ENCODE measurements at places on chromosomes 7 and 10. TPM values are rescaled to one million over a fixed set of nuclear protein-coding genes. Genes with fewer than 3 reads are reported as not detected.
A peak's percentile ranks its signal among the peaks of the same experiment; 100 is the strongest.

Gene CH25H
- total RNA-seq: not detected

Gene CHAT
- total RNA-seq: not detected

Gene CPA1
- total RNA-seq: not detected

Gene COBL
- total RNA-seq: 49.4 TPM

Gene LRRTM3
- total RNA-seq: not detected

Gene CYP2C9
- not detected for total RNA-seq

GRCh38 chr10:33638374-33638773 lies 303.9 kb upstream of the NRP1 start:
- H3K27ac ChIP-seq: no peak overlapping the region
- H3K36me3 ChIP-seq: no peaks in the 10 kb centered on the region
- no peaks in the 10 kb centered on the region for H3K4me1 ChIP-seq
- H3K4me3 ChIP-seq: no peak overlapping the region
- no peaks in the 10 kb centered on the region for H3K27me3 ChIP-seq

GRCh38 chr10:72490951-72491350 lies 134.9 kb downstream of the MICU1 start:
- no peak for DNase-seq
- H3K36me3 ChIP-seq: no peaks in the 10 kb centered on the region
- no peak overlapping the region for H3K4me3 ChIP-seq
- H3K27me3 ChIP-seq: no peaks in the 10 kb centered on the region
- H3K27ac ChIP-seq: no peak overlapping the region

DNA sequence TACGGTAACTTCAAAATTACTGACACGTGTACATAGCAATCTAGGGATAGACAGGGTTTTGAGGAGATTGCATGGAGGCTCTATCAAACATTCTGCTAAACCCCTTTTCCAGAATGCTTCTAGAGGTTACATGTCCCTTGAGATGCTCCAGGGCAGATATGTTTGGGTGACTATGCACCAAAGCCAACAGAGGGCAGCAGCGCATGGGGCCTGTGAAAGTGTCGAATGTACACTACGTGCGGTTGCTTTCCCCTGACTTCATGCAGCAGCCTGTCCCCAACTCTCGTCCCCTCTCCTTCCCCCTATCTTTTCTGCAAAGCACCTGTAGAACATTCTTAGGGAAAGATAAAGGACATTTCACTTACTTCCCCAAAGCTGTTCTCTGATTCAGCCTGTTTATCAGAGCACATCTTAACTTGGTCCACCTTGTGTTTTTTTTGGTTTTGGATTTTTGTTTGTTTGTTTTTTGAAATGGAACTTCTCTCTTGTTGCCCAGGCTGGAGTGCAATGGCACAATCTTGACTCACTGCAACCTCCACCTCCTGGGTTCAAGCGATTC lies 90.2 kb downstream of the UBE3C start:
- H3K27me3 ChIP-seq: no peaks in the 10 kb centered on the region
- H3K4me1 ChIP-seq: no peaks in the 10 kb centered on the region
- H3K27ac ChIP-seq: no peak overlapping the region
- no peak overlapping the region for H3K4me3 ChIP-seq
- peaks cover 24% of the 10 kb centered on the region for H3K36me3 ChIP-seq
- peak; percentile 37 for DNase-seq

- no peak overlapping the region for H3K4me3 ChIP-seq
- no peaks in the 10 kb centered on the region for H3K27me3 ChIP-seq
These were observed 51.0 kb downstream of the FHIP2A start for GRCh38 chr10:114872519-114873087.

DNA sequence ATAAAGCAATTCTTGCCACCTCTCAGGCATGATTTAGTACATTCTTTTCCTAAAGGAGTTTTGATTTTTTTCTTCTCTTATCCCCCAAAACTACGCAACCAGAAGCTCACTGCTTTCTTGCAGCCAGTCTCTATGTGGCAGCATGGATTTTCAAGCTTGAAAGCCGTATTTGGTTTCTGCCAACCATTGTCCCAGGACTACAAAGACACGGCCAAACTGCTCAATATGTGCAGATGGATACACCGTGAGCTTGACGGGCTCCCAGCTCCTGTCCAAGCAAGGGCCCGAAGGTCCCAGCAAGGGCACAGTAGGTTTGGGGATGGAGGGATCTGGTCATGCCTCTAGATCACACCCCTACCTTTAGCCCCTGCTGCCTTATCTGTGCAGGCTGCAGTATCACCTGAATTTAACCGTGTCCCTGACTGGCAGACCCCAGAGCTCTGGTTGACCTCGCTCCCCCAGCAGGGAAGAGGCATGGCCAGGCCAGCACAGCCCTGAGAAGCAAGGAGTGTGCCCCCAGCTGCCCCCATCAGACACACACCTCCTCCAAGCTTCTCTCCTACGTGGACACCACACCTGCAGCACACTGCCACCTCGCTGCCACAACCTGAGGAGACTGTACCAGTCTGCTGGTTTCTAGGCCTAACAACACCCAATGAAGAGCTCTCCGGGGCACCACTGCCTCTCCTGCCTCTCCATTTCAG lies 86.8 kb downstream of the COBL start:
- H3K4me1 ChIP-seq: peaks cover 18% of the 10 kb centered on the region
- H3K27ac ChIP-seq: no peak overlapping the region
- H3K4me3 ChIP-seq: no peak overlapping the region
- H3K27me3 ChIP-seq: no peaks in the 10 kb centered on the region
- no peak for DNase-seq
- H3K36me3 ChIP-seq: no peaks in the 10 kb centered on the region

DNA sequence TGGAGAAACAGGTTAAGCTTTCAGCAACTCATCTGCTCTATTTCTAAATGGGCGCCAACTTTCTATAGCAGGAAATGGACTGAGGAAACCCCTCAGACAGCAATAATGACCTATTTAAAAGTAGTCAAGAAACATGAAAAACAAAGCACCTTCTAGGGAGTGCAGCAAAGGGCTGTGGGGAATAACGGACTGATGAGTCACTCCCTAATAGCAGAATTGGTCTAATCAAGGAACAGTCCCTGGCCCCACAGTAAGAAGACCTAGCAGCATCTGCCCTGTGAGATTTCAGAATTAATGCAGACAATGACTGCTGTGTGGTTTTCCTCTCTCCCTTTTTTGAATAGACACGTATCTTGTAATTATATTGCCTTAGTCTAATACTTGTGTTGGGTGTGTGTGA lies 602.9 kb downstream of the IPMK start:
- H3K4me1 ChIP-seq: no peaks in the 10 kb centered on the region
- H3K27me3 ChIP-seq: no peaks in the 10 kb centered on the region
- H3K36me3 ChIP-seq: no peaks in the 10 kb centered on the region
- H3K4me3 ChIP-seq: no peak overlapping the region
- DNase-seq: no peak

DNA sequence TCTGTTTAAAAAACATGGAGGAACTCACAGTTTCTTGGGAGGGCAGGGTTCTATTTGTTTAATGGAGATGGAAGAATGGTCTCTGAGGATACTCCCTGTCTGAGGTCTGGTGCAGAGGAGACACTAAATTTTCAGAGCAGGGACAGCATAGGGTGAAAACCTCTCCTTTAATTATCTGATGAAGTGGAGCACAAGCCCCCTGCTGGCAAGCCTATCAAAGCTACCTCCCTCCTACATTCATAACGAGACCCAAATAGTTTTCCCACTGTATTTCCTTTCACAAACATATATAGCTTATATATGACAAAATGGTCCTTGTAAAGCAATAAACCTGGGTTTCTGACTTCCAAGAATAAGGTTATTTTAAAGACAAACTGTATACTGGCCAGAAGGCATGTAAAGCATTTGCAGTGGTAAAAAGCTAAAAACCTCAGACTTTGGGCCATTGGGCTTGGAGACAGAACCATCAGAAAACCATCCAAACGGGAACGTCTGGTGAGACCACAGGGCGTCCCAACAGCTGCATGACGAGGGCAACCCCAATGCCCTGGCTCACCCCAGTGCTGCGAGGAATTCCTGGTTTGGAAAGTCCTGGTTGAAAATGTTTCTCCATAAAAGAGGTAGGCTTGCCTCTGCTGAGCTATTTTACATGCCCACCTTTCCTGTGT lies 201.3 kb downstream of the FANK1 start:
- no peak overlapping the region for H3K4me3 ChIP-seq
- H3K36me3 ChIP-seq: no peaks in the 10 kb centered on the region
- no peak overlapping the region for H3K27ac ChIP-seq

DNA sequence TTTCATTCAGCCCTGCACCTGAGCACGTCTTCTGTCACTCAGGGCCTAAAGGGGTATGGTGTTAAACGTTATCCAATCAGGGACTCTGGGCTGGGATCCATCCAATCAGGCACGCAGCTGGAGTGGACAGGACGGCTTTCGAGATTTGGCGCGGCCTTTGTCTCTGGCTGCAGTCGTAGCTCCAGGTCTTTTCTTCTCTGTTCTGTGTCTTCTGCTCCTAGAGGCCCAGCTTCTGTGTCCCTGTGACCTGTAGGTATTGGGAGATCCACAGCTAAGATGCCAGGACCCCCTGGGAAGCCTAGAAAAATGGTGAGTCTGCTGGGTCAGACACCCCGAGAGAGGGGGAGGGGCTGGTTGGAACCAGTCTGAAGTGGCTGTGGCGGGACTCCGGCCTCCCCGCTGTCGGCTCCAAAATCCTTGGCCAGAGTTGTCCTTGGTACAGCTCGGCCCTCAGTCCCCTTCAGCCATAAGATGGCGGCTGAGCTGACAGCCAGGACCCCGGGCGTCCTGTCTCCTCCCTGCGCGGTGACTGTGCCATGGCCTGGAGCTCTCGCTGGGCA lies 11.7 kb upstream of the ZNF680 start:
- H3K36me3 ChIP-seq: no peaks in the 10 kb centered on the region
- H3K4me3 ChIP-seq: peak overlapping the region; percentile 31
- H3K27ac ChIP-seq: no peak overlapping the region
- no peaks in the 10 kb centered on the region for H3K4me1 ChIP-seq
- DNase-seq: peak; percentile 47

GRCh38 chr10:9238041-9238440 lies 1183.6 kb downstream of the GATA3 start:
- no peak for DNase-seq
- no peaks in the 10 kb centered on the region for H3K27me3 ChIP-seq
- H3K4me1 ChIP-seq: no peaks in the 10 kb centered on the region
- H3K36me3 ChIP-seq: no peaks in the 10 kb centered on the region
- no peak overlapping the region for H3K4me3 ChIP-seq
- H3K27ac ChIP-seq: no peak overlapping the region

GRCh38 chr10:8404721-8405120 lies 350.2 kb downstream of the GATA3 start:
- H3K4me3 ChIP-seq: peak overlapping the region; percentile 15
- DNase-seq: peak; percentile 77
- H3K27ac ChIP-seq: peak overlapping the region; percentile 83
- H3K27me3 ChIP-seq: no peaks in the 10 kb centered on the region

DNA sequence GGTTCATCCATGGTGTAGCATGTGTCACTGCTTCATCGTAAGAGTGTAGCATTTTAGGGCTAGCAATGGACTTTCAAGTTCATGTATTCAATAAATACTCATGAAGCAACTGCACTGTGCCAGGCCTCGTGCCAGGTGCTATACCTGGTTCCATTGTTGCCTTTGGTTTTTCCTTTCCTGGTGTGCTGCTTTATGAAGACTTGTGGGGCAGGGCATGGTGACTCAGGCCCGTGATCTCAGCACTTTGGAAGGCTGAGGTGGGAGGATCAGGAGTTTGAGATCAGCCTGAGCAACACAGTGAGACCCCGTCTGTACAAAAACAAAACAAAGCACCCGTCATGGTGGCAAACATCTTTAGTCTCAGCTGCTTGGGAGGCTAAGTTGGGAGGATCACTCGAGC lies 2.2 kb upstream of the CPA4 start:
- no peaks in the 10 kb centered on the region for H3K27me3 ChIP-seq
- no peak overlapping the region for H3K4me3 ChIP-seq
- no peak overlapping the region for H3K27ac ChIP-seq
- peak; percentile 59 for DNase-seq

DNA sequence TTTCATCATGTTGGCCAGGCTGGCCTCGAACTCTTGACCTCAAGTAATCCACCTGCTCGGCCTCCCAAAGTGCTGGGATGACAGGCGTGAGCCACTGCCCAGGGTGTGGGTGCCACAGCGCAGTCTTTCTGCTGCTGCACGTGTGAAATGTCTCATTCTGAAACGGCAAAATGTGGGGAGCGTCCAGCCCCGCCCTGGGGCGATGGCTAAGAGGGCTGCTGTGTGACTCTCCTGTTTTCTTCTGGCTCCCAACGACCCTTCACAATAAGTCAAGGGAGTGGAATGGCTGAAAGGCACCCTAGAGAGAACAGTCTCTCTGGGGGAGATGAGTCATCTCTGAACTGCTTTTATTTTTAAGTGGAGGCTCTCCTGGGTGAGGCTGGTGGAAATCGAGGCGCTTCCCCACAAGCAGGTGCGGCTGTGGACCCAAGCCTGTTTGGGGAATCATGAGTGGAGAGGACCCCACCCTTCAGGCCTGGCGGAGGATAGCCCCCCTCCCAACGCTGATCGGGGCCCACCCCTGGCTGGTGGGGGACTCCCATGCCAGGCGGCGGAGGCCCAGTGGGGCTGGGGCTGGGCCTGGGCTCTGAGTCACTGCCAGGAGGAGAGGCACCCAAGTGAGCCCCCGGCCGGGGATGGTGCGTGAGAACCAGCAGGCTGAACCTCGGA lies 18.0 kb downstream of the ADAP1 start:
- no peaks in the 10 kb centered on the region for H3K27me3 ChIP-seq
- peaks cover 13% of the 10 kb centered on the region for H3K4me1 ChIP-seq
- H3K27ac ChIP-seq: peak overlapping the region; percentile 89
- peak; percentile 95 for DNase-seq
- no peaks in the 10 kb centered on the region for H3K36me3 ChIP-seq

GRCh38 chr10:132550366-132551092 lies 12.9 kb downstream of the INPP5A start:
- DNase-seq: no peak
- no peaks in the 10 kb centered on the region for H3K27me3 ChIP-seq
- no peaks in the 10 kb centered on the region for H3K36me3 ChIP-seq
- H3K4me1 ChIP-seq: no peaks in the 10 kb centered on the region
- H3K4me3 ChIP-seq: no peak overlapping the region

GRCh38 chr10:16699435-16700057 lies 117.7 kb downstream of the RSU1 start:
- no peaks in the 10 kb centered on the region for H3K36me3 ChIP-seq
- no peak for DNase-seq
- no peak overlapping the region for H3K4me3 ChIP-seq
- H3K27ac ChIP-seq: no peak overlapping the region
- no peaks in the 10 kb centered on the region for H3K4me1 ChIP-seq

- no peaks in the 10 kb centered on the region for H3K4me1 ChIP-seq
- no peaks in the 10 kb centered on the region for H3K36me3 ChIP-seq
- no peak overlapping the region for H3K4me3 ChIP-seq
- no peak for DNase-seq
- no peaks in the 10 kb centered on the region for H3K27me3 ChIP-seq
These were observed 92.7 kb upstream of the GPR141 start for GRCh38 chr7:37590824-37591223.

DNA sequence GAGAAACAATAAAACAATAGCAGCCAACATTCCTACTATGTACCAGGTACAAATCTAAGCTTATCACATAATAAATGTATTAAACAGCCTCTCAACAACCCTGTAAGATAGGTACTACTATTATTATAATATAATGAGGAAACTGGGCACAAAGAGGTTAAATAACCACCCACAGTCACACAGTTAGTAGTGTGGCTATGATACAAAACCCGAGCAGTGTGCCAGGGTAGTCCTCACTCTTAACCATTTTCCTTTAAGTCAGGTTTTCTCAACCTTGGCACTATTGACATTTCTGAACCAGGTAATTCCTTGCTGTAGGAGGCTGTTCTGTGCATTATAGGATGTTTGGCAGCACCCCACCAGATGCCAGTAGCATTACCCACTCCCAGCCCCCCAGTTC lies 48.8 kb downstream of the DNAJC1 start:
- H3K36me3 ChIP-seq: no peaks in the 10 kb centered on the region
- no peak overlapping the region for H3K27ac ChIP-seq
- H3K27me3 ChIP-seq: no peaks in the 10 kb centered on the region
- no peaks in the 10 kb centered on the region for H3K4me1 ChIP-seq
- no peak for DNase-seq

- H3K36me3 ChIP-seq: no peaks in the 10 kb centered on the region
- no peak for DNase-seq
- H3K4me3 ChIP-seq: no peak overlapping the region
- H3K4me1 ChIP-seq: no peaks in the 10 kb centered on the region
- H3K27me3 ChIP-seq: peaks cover 55% of the 10 kb centered on the region
These were observed 59.0 kb downstream of the ADCYAP1R1 start for GRCh38 chr7:31111109-31111451.

Data from PC-9 (cell line).